Stimulated activated CD8-positive, alpha-beta memory T cell treated with anti-CD3 and anti-CD28 coated beads, Interleukin-2, amount 100 ng/mL, for 48 hours (primary cell): ENCODE measurements at places on chromosomes 3 and 15.

- DNase-seq: no peak
These were observed 12.6 kb downstream of the ALAS1 start for GRCh38 chr3:52210550-52211046.

DNA sequence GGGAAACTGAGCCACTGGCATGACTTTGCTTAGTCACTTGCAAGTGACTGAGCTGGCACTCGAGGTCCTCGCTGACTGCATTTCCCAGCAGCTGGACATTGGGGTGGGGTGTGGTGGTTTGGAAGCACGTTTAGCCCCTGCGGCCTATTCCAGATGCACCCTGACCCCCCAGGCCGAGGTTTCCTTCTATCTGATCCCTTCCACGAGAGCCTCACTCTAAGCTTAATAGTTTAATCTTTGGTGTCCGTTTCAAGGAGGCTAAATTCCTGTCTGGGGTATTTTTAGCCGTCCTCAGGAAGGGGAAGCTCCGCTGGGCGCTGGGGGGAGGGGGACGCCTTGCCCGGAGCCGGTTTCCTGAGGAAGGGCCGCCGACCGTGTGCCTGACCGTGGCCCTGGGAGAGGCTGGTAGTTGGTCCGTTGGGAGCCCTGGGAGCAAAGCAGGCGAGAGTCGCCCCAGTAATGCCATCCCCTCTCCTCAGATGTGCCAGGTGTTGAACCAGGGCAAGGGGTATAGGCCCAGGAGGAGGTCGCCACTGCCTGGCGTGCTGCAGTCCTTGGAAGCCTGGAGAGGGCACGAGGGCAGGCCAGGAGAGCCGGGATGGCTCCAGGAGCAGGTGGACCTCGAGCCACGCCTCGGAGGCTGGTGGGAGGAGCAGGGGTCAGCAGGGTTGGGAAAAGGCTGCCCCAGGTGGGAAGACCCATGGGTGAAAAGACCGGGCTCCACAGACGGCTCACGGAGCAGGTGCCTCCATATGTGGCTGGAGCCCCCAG lies 37.2 kb downstream of the IDH2 start:
- no peak for DNase-seq

DNA sequence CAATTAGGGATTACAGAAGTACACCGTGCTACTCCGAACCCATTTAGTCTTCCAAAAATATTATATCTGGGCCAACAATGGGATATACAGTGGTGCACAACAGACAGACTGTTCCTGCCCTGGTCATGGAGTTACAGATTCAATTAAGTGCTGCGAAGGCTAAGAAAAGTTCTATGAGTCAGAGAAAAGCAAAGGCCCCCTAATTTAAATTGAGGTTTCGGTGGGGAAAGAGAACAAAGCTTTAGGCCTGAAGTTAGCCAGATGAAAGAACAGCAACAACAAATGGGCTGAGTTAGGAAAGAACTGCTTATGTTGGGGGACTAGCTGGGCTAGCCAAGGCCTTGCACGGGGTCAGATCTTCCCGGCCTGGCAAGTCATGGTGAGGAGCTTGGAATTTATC lies 131.8 kb downstream of the MDFIC2 start:
- DNase-seq: no peak

DNA sequence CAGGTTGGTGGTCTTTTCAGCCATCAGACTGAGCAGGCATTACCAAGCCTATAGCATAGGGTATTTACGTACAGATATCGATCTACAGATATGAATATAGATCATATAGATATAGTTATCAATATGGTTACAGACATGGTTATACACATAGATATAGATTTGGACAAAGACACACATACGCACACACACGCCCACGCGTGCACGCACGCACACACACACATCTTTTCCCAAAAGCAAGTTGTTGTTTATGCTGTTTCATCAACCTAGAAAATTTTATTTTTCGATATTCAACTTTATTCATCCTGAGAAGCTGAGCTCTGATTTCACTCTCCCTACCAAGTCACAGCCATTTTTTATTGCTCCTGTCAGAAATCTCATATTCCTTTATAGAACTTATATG lies 309.1 kb downstream of the NLGN1 start:
- DNase-seq: no peak

GRCh38 chr3:187946163-187946691 lies 201.0 kb upstream of the BCL6 start:
- no peak for DNase-seq

DNA sequence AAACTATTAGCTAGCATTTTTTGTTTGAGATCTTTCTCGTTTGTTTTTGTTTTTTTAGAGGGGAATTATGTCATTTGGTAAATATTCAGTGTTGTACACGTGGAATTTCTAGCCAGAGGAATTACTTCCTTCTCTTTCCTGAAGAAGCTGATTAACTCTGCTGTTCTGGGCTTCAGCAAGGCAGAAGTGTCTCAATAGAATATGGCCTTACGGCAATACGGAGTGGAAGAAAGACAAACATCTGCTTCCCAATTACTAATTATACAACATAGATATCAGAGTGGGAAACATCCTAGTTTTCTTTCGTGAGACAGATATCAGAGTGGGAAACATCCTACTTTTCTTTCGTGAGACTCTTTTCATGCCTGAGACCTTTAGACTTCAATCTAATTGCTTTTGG lies 11.9 kb downstream of the P3H2 start:
- no peak for DNase-seq

DNA sequence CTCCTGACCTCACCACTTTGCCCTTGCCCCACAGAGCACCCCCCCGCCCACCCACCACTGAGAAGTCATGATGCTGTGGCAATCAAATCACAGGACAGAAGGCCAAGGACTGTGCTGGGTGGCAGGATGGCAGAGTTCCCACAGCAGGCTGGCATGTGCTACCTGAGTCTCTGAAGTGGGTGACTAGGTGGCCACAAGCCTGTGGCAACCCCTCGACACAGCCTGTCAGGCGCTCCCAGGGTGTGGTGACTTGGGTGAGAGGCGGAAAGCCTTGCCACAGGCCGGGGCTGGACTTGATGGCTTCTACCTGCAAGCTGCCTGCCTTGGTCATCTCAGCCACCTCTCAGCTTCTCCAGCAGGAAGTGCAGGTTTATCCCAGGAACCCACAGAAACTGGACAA lies 15.6 kb upstream of the DUSP7 start:
- DNase-seq: no peak

- no peak for DNase-seq
These were observed 67.8 kb downstream of the SLC12A8 start for GRCh38 chr3:125144653-125145314.

- no peak for DNase-seq
These were observed 15.9 kb downstream of the ABTB1 start for GRCh38 chr3:127688416-127689265.

GRCh38 chr3:12353796-12354525 lies 65.1 kb downstream of the PPARG start:
- DNase-seq: no peak

GRCh38 chr15:93495799-93496637 lies 407.0 kb upstream of the RGMA start:
- no peak for DNase-seq

DNA sequence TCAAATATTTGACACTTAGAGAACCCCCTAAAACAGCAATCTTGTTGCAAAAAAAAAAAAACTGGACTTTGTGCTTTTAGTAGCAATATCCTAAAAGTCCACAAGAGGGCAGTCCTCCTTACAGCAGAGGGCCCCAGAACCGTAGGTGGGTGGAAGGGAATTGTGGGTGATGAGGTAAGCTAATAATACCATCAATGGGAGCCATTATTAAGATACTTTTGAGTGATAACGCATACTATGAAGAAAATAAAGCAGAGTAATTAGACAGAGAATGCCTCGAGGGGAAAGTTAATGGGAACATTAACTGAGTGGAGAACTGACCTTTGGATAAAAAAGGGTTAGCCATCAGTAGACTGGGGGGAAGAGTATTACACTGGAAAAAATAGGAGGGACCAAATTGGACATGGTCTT lies 229.9 kb downstream of the THRB start:
- no peak for DNase-seq

- no peak for DNase-seq
These were observed 21.2 kb upstream of the LMOD3 start for GRCh38 chr3:69143612-69144011.

DNA sequence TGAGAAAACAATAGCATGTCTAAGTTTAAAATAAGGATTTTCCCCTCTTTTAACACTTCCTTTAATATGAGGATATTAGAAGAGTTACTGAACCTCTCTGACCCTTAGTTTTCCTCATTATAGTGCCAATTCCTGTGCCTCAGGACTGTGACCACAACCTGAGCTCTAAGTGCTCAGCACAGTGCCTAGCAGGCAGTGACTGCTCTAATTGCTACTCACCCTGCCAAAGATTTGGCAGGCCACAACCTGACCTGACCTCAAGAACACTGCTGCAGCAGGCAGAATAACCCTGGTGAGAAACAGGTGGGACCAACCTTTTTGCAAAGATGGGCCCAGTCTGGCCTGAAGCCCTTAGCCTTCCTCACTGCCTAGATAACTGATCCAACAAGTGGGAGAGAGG lies 35.7 kb downstream of the NBEAL2 start:
- DNase-seq: no peak

GRCh38 chr3:43013743-43014155 lies 34.6 kb downstream of the GASK1A start:
- DNase-seq: no peak

DNA sequence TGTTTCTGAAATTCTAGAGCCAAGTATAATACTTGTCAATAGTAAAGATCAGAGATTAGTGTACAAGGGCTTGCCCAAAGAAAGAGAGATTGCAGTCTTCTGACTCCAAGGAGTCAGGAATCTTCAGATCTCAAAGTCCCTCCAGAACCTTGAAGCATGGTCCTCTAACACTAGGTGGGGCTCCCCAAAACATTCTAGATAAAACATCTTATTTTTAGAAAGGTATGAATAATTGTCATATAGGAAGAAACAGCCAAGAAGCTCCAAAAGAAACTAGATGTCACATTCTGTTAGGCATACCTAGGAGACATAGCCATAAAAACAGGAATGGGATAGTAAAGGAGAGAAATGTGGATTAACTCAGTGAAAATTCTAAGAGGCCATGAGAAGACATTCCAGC lies 10.7 kb downstream of the MUC13 start:
- no peak for DNase-seq

- no peak for DNase-seq
These were observed at the start of gene GPR62 for GRCh38 chr3:51955175-51955892. GPR62 (plus strand) TSS chr3:51955381; CDS start chr3:51955653, 272 bp downstream.

DNA sequence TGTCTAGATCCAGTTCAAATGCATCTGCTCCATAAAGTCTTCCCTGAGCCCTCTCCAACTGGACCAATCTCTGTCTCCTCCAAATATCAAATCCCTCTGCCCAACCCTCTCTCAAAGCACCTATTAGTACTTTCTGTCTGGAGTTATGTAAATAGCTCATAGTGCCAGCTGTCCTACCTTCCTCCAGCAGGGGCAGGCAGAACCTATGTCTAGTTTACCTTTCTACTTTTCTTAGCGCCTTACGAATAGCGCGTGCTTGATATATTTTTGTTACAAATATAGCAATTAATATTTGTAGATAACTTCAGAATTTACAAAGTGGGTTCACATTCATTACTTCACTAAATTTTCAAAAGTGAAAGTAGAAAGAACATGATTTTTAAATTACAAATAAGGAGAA lies 14.0 kb upstream of the CCDC80 start:
- no peak for DNase-seq

GRCh38 chr3:122475316-122475715 lies 39.4 kb downstream of the KPNA1 start:
- DNase-seq: no peak

- no peak for DNase-seq
These were observed 13.2 kb upstream of the RGMA start for GRCh38 chr15:93102211-93102610.

DNA sequence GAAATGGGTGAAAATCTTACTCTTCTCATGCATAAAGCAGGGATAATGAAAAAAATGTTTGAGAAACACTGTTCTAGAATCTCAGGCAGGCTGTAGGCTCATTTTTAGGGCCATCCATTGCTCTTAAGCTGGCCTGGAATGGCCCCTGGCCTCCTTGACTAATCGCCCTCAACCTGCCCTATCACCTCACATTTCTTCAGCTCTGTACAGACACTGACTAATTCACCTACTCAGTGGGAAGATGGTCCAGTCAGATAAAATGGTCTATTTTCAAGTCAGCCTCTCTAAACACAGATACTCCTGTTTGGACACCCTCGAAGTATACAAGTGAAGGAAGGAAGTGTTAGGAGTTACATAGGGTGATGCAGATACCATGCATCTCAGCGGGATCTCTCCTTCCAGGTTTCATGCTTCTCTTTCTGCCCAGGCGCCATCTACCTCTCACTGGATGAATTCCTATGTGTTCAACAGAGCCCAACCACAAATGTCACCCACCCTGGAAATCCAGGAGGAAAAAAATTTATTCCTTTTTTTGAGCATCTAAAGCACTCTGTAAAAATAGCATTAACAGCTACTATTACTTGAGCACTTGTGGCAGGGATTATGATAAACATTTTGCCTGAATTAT lies 12.1 kb downstream of the FMN1 start:
- DNase-seq: no peak

- DNase-seq: no peak
These were observed 149.7 kb downstream of the TMEM108 start for GRCh38 chr3:133187870-133188379.

GRCh38 chr3:163462446-163462845 lies 1615.8 kb downstream of the SI start:
- DNase-seq: no peak

- DNase-seq: no peak
These were observed 647.1 kb upstream of the KCNMB2 start for GRCh38 chr3:177889161-177889560.

DNA sequence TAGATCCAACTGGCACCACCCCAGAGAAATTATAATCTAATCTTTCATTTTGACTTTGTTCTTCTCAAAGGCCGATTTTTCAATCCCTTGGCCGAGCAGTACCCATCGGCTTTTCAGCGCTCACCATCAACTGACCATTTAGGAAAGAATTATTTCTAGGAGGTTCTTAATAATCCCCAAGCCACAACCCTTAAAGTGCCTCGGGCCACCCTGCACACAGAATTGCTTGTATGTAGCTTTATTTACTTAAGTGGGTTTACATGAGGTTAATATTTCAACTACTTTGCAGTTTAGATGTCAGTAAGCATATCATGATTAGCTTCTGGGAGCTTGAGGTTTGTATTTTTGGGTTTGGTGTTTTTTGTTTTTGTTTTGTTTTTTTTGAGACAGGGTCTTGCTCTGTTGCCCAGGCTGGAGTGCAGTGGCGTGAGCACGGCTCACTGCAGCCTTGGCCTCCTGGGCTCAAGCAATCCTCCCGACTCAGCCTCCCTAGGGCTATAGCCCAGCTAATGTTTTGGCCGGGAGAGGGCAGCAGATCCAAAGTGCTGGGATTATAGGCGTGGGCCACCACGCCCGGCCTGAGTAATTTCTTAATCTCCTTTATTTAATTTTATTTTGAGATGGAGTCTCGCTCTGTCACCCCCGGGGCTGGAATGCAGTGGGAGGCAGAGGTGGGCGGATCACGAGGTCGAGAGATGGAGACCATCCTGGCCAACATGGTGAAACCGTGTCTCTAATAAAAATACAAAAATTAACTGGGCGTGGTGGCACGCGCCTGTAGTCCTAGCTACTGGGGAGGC lies 801 bp upstream of the CDAN1 start:
- DNase-seq: no peak

GRCh38 chr3:122397201-122397600 lies 13.2 kb downstream of the FAM162A start:
- DNase-seq: no peak

- DNase-seq: no peak
These were observed 331.7 kb downstream of the MAGI1 start for GRCh38 chr3:65706776-65707568.

GRCh38 chr3:132554437-132554836 lies 42.6 kb upstream of the ACKR4 start:
- no peak for DNase-seq

- no peak for DNase-seq
These were observed at the start of gene MASP1 for GRCh38 chr3:187291512-187292132. MASP1 (minus strand) TSS chr3:187291737; CDS start chr3:187291632, 105 bp downstream.

- no peak for DNase-seq
These were observed 521.2 kb downstream of the ZIC1 start for GRCh38 chr3:147930232-147930807.
